ENCODE measurements at places on chromosomes 7 and 10.

DNA sequence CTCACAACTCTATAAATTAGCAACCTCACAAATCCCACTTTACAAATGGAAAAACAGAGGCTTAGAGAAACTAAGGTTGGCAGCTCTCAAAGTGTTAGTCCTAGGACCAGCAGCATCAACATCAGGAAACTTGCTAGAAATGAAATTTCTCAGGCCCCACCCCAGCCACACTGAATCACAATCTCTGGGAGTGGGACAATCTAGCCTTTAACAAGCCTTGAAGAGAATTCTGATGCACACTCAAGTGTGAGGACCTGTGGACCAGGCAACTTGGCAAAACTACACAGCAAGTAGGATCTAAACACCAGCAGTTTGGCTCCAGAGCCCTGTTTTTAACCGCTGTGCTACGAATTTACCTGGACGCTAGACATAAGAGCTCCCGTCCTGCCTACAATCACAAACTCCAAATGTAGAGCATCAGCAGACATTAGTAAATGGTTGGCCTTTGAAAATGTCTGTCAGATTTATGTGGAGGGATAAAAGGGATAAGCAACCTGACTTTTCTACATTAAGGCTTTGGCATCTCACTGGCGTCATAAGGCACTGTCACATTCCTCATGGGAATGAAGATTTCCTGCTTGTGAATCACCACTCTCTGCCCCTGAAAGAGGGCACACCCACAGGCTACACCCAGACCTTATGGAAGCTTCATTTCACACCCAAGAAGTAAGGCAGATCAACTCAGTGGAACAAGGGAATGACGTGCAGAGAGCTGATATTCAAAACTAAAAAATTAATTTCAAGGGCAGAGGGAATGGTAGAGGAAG is 34.5 kb downstream of the PPP1R3C start:
- no peak for DNase-seq

GRCh38 chr7:27154901-27155815 is 1.3 kb downstream of the HOXA7 start:
- DNase-seq, result no peak

DNA sequence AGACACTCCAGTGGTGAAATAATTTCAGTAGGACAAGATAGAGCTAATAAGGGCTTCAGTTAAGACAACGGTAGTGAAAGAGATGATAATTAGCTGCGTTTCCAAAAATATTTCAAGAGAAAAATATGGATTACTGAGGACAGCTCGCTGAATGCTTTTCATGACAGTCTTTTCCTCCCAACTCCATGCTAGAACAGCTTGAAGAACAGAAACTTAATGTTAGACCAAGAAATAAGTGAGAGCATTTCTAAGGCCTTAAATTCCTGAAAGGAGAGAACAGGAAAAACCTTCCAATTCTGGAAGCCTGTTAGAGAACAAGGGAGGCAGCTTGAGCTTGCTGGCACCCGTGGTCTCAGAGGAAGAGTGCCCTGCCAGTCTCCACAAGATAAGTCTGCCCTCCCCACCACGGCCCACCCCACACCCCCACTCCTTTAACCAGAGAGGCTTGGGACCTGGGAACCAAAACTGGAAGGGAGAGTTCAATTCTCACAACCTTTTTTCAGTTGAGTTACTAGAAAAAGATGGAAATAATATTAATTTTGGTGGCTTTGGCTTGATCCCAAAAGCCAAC is 1148.0 kb upstream of the CELF2 start:
- no peak for DNase-seq

- no peak for DNase-seq
Measured at GRCh38 chr10:101280511-101280910, 51.2 kb upstream of the LBX1 start.

GRCh38 chr7:29377718-29378117 is 183.1 kb downstream of the CHN2 start:
- no peak for DNase-seq

GRCh38 chr10:131980761-131981428 is 828 bp downstream of the BNIP3 start:
- DNase-seq, result no peak

DNA sequence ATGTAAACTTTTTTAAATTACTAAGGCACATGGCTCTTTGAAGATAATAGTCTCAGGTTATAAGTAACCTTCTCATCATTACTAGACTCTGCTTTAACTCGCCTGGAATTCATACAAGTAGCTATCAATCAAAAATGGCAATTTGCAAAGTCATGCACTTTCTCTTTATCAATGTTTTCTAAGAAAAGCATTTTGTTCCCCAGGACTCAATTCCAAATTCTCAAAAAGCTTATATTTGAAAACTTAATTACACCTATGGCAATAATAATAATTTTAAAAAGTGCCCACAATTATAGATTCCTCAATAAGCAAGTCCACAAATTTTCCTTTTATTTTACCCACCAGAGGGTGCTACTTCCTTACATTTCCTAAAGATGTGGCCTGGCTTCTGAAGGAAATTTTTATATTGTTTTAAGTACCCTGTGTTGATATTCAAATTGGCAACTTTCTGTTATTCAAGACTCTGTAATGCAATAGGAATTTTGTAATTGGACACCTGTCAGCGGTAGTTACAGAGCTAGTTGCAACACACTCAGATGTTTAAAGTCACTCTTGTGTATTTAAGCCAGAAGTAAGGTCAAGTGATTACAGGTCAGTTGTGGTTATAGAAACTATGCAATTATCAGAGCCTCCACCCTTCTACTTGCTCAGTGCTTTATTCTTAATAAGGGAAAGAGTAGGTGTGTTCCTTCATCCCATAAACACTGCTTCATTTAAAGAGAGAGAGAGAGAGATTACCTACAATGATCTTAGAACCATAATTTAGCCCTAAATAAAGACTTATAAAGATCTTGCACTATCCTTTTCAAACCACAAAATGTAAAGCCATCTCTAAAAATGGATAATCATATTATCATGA is 47.1 kb upstream of the HYAL4 start:
- DNase-seq, result no peak

DNA sequence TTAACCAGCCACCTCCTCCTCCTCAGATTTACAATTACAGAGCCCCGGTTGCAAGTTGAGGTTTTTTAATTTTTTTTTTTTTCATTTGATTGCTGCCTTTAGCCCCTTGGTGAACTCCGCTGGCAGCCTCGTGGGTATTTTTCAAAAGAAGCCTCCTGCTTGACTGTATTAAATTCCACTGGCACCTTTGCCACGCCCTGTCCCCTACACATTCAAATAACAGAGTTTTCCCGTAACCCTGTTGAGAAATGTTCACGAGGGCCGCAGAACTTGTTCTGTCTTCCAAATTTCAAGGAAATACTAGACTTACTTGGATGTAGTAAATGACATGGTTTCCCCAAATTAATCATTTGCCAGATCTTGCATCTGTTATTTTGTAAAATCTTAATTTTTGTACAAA is 167.0 kb downstream of the ARID5B start:
- no peak for DNase-seq

- no peak for DNase-seq
Measured at GRCh38 chr10:29370097-29371092, 81.5 kb downstream of the LYZL1 start.

- DNase-seq, result peak; percentile 67
Measured at GRCh38 chr7:102395873-102396709, at the start of gene PRKRIP1. Gene PRKRIP1, plus strand, starts transcription at chr7:102396363. Its CDS starts 49 bp downstream, at chr7:102396412.

- no peak for DNase-seq
Measured at GRCh38 chr10:35594115-35595079, 10.7 kb upstream of the GJD4 start.

- DNase-seq, result peak; percentile 36
Measured at GRCh38 chr7:148575640-148576411, 14.7 kb upstream of the C7orf33 start.

GRCh38 chr7:106599343-106599698 is 61.6 kb downstream of the CCDC71L start:
- DNase-seq, result no peak

- DNase-seq, result no peak
Measured at GRCh38 chr10:26251925-26252324, 35.4 kb downstream of the GAD2 start.

DNA sequence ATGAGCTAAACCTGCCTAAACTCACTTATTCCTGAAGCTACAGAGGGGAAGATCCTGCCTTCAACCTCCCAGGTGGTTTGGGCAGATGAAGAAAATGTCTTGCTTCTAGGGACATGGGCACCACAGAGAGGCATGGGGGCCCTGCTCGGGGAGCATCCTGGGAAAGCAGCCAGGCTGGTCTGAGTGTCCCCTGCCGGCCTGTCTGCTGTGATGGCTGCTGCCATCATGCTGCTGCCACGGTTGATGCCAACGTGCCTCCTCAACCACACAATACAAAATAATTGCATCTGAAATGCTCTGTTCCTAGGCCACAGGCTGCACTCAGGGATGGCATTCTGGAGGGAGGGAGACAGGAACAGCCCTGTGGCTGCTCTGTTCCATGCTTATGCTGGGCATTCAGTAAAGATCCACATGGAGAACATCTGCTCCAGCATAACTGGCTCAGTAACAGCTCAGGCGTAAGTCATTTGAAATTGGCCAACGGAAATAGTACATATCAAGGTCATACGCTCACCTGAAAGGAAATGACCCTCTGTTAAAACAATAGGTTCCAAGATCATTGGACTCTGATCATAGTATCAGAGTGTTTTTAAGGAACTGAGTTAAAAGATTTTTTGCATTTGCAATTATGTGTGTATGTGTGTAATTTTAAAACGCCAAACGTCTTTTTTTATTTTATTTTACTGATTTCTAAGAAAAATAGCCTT is 299.0 kb downstream of the TNS3 start:
- no peak for DNase-seq

- no peak for DNase-seq
Measured at GRCh38 chr7:52917982-52918578, 117.4 kb upstream of the POM121L12 start.

DNA sequence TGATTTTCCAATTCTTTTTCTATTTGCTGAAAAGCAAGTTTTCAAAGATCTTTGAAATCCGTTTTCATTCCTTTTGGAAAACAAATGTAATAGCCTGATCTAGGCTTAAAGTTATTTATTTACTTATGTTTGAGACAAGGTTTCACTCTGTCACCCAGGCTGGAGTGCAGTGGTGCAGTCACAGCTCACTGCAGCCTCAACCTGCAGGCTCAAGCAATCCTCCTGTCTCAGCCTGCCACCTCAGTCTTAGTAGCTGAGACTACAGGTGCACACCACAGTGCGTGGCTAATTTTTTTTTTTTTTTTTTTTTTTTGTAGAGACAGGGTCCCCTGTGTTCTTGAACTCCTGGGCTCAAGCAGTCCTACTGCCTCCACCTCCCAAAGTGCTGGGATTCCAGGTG is 4.6 kb downstream of the ST7 start:
- DNase-seq, result no peak

- no peak for DNase-seq
Measured at GRCh38 chr10:26835025-26835424, 25.7 kb downstream of the ABI1 start.

DNA sequence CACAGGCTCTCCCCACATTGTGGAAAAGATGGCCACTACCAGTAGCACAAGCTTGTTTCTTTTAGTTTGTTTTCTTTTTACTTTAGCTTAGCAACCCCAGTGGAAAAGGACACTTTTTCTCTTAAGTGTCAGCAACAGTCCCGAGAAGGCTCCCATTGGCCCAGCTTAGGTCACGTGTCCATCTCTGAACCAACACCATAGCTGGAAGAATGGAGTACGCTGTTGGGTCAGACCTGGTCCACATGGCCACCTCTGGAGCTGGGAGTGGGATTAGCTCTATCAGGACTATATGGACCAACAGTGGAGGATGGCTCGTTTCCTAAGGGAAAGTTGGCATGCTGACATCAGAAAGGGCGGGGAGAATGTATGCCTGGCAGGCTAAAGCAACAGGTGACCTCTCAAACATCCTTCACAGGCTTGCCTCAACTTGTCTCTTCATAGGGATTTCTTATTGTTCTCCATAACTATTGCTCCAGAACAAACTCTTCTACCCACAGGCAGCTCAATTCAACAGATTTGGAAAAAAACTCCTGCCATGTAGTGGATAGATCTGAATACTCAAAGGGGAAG is 27.6 kb upstream of the NEUROG3 start:
- no peak for DNase-seq

GRCh38 chr7:50620433-50620832 is 55.2 kb upstream of the DDC start:
- DNase-seq, result no peak

- no peak for DNase-seq
Measured at GRCh38 chr10:71965623-71966022, 1.4 kb downstream of the CHST3 start.

DNA sequence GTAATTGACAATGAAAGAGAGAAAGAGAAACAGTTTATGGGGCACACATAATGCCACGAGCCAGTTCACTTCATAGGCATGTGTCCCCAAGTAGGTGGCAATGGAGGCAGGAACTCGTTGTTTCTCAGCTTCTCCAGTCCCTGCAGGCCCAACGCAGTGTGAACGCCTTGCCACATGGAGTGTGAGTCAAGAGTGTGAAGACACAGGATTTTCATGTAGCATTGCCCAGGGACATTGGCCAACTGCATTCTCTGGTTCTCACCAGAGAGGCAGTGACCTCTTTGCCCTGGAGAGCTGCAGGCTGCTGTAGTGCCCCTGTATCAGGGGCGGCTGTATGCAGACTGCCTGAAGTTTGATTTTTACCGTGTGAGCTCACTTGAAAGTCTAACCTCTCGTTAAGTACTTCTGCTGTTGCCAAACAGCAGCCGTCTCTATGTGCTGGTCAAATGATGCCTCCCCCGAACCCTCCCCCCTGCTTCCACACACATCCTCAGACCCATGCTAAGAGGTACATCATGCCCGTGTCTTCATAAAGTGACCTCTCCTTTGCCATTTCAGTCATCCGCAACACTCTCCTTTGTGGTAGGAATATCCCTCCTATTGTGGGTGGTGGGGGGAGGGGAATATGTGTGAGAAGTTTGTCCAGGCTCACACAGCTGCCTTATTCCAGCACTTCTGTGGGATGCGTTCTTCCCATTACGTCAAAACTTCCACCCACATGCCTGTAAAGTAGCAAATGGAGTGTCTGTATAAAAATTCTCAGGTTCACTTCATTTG is 12.7 kb downstream of the LRRC18 start:
- DNase-seq, result no peak

DNA sequence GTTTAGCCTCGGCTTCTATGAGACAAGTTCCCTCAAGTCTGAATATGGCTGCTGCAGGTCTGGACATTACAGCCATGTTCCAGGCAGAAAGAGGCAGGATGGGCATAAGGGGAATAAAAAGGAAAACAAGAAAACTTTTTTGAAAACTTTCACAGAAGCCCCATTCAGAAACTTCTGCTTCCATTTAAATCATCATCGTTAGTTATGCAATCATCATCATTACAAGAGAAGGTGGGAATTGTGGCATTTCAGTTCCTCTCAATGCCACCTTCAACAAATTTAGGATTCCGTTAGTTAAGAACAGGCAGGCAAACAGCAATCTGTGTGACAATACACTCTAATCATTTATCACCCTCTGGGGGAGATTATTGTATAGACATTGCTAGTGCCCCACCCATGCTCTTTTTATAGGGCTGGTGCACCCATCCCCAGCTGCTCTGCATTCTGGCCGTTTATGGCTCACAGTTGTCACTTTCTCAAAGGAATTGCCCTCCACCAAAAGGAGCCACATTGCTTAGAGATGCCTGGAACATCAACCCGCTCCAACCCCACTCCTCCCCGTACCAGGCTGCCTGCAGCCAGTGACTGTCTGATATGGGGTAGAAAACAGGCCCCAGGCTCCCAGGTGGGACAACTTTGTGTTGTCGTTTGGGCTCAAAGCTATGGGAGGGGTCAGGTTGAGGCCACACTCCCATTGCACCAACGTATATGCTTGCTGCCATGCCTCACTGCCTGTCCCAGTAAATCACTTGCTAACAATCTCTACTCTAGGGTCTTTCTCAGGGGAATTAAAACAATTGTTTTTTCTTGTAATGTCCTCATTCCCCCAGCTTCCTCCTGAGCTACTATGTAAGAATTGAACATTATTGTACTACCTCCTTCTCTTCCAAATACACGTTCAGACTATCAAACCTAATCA is 24.2 kb downstream of the ITGB8 start:
- DNase-seq, result no peak

- DNase-seq, result peak; percentile 66
Measured at GRCh38 chr10:102408728-102409603, 9.6 kb downstream of the PSD start.

Data from stimulated activated CD4-positive, alpha-beta T cell treated with anti-CD3 and anti-CD28 coated beads, Interleukin-1b, Interleukin-23, amount 100 ng/mL, for 1 hour (primary cell).